Stimulated activated CD4-positive, alpha-beta T cell treated with anti-CD3 and anti-CD28 coated beads, Interleukin-1b, Interleukin-23, amount 100 ng/mL, for 1 hour (primary cell): ENCODE measurements at places on chromosomes 5 and 9.

DNA sequence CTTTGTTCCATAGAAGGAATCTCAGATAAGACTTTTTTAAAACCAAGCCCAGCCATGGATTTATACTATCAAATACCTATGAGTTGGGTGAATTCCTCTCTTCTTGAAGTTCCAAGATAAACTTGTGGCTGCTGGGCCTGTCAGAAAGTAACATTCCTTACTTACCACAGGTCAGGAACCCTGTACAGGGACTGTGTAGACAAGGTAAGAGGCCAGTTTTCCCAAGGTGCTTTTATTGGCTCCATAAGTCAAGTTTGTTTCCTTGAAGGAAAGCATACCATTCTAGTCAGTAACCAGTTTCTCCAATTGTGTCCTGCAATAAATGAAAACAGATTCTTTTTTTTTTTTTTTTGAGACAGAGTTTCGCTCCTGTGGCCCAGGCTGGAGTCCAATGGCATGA, 8.8 kb upstream of the CLTB start:
- no peak for DNase-seq

GRCh38 chr5:40571729-40572128, 108.0 kb upstream of the PTGER4 start:
- no peak for DNase-seq

- no peak for DNase-seq
Observed at GRCh38 chr5:173326501-173326960, 1.7 kb downstream of the STC2 start.

DNA sequence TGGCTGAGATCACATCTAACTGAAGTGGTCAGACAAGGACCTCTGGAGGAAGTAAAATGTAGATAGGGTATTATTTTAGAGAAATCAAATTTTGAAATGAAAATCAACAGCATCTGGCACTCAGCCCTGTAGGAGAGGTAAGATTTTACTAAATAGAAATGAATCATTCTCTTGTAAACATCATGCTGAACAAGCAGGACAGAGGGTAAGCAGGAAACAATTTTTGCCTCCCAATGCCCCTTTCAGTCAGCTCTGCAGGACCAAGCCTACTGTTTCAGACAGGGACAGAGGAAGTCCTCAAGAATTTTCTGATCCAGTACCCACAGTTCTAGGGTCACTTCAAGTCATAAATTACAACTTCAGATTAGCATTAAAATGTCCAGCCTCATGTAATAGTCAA, 190.1 kb downstream of the ESM1 start:
- DNase-seq = no peak

- no peak for DNase-seq
Observed at GRCh38 chr9:14030375-14031059, 283.4 kb downstream of the NFIB start.

GRCh38 chr5:123610209-123610608, 98.2 kb downstream of the CSNK1G3 start:
- DNase-seq = no peak

DNA sequence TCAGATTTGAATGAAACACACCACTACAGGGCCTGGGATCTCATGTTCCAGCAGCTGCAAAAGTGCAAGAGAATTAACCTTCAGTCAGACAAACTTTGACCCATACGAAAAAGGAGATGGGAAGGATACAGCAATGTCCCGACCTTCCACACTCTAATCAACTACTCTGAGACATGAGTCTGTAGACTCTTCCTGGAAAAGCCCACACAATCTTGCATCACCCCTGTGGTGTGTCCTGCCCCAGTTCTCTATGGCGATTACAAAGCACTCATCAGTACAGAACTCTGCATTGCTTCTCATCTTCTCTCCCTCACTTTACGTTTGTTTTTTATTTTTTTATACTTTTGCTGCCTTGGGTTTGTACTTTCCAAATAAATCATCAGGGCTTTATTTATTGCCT, 241.0 kb upstream of the KIF2A start:
- no peak for DNase-seq

DNA sequence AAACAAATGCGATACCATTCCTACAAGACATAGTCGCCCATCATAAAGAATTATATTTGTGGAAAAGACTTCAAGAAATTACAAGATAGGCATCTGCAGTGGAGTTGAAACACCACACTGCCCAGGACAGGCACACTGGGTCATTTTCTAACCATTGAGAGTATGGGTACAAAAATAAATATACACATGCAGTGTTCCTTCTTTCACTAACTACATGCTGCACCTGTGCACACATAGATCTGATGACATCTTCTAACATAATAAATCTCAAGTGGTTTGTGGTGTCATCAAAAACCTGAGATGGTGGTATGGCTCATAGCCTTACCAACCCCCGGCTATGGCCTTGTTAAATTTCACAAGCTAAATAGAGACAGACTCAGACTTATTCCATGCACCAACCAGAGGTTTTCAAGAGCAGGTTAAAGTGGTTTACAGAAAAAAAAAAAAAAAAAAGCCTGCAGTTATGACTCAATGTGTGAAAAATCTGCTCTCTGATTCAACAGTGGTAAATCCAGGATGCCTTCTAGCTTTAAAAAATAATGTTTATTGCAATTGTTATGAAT, 12.4 kb upstream of the NFIB start:
- DNase-seq = no peak

GRCh38 chr9:134985451-134985850, 67.7 kb upstream of the FCN1 start:
- DNase-seq = no peak

DNA sequence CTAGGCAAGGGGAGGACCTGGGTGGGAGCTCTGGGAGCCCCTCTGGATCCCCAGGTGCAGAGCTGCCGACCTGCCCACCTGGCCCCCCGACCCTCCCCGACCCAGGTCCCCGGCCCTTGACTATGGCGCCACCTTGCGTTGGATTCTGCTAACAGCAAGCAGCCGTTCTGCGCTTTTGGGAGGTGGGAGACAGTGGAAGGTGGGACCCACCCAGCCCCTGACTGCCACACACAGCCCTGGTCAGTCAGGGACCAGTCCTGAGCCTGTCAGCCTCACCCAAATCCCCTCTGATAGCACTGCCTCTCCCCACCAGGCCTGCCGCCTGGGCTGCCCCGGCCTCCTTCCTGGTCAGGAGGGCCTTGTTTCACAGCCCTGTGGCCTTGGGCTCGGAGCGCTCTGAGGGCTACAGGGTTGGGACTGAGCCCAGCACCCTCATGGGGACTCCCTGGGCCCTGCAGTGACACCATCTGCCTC, 77.9 kb downstream of the HMCN2 start:
- DNase-seq = no peak

GRCh38 chr9:33264003-33264472, 470 bp downstream of the BAG1 start:
- no peak for DNase-seq

GRCh38 chr9:103261951-103262350, 266.8 kb downstream of the CYLC2 start:
- DNase-seq = no peak

DNA sequence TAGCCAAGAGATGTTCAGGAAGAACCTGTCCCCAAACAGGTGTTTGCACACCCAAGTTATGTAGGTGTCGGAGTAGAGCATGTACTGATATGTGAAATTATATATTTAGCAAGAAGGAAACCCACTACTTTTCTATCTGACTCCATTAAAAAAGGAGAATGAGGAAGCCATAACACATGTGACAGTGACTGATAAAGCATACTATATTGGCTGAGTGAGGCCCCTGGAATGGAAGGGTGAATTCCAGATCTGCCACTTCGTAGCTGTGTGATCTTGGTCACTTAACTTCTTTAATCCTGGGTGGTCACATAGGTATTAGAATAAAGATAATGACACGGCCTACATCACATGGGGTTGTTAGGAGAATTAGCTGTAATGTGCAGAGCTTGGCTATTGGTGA, 116.0 kb upstream of the MAN2A1 start:
- no peak for DNase-seq

DNA sequence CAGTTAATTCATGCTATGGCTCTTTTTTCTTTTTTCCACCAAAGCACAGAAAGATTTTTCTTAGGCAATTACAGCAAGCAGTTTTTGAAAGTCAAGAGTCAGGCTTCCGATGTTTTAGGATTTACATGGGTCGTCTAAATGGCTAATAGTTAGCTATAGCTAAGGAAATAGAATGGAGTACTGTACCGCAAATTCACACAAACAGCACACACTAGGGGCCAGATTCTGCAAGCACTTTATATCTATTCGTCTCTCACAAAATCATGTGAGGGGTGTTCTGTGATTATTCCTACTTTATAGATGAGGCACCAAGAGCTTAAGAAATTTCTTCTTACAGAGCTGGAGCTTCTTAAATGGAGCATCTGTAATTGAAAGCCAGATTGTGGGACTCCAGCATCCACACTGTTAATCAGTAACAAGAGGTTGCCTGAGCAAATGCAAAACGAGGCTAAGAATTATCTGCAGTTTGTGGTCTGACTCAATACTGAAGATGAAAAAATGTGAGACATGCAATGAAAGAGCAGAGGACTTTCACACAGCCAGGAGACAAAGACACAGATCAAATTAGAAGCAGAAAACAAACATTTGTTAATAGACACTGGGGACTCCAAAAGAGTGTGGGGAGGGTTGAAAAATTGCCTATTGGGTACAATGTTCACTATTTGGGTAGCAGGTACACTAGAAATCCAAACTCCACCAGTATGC, 62.7 kb upstream of the CTXN3 start:
- no peak for DNase-seq

GRCh38 chr5:132227485-132228240, at the start of gene P4HA2:
TSS of gene P4HA2 (minus strand) at chr5:132227853. CDS start at chr5:132218626, 9,227 bp downstream.
- no peak for DNase-seq

GRCh38 chr9:101586651-101587050, 8.1 kb downstream of the PPP3R2 start:
- DNase-seq = no peak

DNA sequence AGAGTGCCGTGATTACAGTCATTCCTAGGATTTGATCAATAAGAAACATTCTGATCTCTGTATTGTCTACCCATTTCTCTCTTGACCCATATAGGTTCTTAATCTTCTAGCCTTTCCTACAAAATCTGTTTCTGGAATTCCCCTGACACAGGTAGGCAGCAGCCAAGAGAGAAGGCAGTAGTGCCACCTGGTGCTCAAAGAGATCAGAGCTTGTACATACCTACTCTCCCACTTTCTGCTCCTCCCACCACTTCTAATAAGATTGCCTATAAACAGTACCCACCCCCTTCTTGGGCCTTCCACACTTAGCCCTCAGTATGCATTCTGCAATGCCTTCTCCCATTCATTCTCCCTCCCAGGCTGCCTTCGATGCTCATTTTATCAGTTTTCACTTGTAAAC, 117.4 kb upstream of the RORB start:
- DNase-seq = no peak

DNA sequence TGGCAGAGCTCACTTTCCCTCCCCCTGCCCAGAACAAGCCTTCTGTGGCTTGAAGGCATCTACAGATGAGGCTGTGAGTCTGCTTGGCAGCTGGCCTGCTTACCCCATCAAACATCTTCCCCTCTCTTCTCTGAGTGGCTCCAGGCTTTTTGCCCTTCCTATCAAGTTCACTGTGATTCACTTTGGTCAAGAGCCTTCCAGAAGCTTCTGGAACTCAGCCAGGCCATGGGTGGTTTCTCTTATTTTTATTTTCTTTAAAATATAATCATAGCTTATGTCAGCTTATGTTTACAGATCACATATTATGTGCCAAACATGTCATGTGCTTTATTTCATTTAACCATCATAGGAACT, 267.0 kb downstream of the SEC61B start:
- DNase-seq = no peak

- DNase-seq = no peak
Observed at GRCh38 chr9:4573634-4574389, 83.5 kb downstream of the SLC1A1 start.
